Cortex of kidney (tissue), 1 donor: ENCODE measurements at places on chromosomes 2 and 18.

GRCh38 chr2:120783969-120784372, 48.3 kb downstream of the GLI2 start:
- DNase-seq, result no peak

DNA sequence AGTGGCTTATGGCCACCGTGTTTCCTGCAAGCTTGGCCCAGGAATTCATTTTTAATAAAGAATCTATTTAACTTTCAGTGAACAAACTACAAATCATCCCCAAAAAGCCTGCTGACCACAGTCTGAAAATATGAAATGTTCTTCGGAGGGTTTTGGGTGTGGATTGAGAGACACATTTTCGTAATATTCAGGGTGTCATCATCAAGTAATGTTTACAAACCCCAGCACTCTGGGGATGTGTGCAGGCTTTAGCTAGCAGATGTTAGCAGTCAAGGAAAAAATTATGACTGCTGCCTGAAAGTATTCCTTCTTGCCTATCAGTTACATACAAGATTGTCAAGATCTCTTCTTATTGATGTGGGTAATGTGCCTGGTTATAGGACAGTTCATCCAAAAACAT, 143.9 kb upstream of the FN1 start:
- no peak for DNase-seq

GRCh38 chr2:62831729-62832128, 126.2 kb downstream of the EHBP1 start:
- no peak for DNase-seq

GRCh38 chr2:210616074-210616473, 59.7 kb downstream of the CPS1 start:
- no peak for DNase-seq

DNA sequence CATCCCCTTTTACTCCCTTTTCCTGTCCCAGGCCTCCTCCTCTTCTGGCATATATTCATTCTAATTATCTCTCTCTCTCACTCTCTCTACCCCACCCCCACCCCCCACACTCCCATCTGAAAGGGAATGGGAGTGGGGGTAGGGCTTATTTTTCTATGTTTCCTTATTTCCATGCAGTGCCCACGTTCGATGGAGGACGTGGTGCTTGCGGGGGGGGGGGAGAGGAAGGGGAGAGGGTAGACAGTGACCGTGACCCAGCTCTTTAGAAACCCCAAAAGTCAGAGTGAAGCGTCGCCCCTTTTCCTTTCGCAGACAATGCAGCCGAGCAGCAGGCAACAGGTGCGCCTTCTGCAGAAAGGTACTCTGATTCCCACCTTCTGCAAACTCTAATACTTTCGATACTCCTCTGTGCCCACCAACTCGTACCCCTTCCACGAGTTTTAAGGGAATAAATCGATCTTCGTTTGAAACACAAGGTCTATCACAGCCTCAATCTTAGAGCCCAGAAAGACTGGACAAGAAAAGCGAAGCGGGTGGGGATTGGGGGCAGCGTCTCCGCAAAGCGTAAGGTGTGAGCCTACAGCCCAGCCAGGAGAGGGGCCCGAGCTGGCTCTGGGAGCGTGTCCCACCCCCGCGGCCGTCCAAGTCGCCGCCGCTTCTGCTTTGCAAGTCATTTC, 891 bp upstream of the NR4A2 start:
- no peak for DNase-seq

GRCh38 chr2:237405605-237406004, 8.4 kb downstream of the COL6A3 start:
- DNase-seq, result no peak

DNA sequence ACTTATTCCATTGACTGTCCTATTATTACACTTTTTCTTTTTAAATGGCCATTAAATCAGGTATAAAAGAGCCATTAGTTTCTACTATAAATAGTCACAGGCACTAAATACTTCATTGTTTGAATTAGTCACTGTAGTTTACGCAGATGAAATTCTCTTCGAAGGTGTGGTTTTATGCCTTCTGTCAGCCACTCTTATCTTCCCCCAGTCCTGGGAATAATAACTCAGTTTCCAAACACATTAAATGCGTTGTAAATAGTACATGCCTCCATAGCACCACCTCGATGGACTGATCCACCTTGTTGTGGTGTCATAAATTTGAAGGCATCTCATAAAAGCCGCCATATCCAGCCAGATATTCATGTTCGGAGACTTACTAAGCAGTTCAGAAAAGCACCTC, 72.1 kb upstream of the PARD3B start:
- DNase-seq, result no peak

- no peak for DNase-seq
Measured at GRCh38 chr2:233375490-233376314, 21.4 kb downstream of the DGKD start.

- no peak for DNase-seq
Measured at GRCh38 chr2:228126401-228126800, 55.1 kb downstream of the SPHKAP start.

DNA sequence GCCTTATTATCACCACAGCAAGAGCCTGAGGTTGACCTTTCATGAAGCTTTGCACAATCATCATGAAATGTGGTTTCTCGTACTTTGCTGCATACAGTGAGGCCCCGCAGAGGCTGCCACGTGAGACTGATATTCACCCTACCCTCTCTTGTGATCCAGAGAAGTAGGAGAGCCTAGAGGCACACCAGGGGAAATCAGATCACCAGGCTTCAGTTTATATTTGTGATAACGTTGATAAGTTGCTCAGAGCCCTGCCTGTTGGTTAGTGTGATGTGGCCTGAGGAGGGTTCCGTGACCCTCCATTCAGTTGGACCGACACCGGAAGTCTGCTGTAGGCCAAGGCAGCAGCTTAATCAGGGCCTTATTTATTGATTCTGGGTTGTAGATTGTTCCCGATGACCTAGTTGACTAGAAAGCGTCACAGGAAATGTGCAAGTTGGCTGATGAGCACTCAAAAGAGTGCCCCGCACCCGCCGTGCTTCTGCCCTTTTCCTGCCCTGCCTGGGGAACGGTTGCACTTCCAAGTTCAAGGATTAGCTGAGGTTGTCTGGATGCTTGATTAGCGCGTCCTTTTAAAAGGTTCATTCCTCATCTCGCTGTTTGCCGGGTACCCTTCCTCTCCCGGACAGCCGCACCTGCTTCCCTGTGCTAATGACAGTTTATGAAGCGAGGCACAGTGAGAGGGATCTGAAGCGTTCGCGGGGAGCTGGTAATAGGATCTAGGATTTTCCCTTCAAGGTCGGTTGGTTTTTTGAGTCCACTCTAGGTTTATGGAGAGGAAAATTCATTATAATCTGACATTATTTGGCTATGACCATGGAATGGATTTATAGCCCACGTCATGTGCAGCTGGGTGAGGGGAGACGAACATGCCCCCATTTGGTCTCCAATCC, 146.4 kb downstream of the SH3RF3 start:
- DNase-seq, result no peak

- DNase-seq, result no peak
Measured at GRCh38 chr2:56148825-56149224, 35.0 kb upstream of the CCDC85A start.

GRCh38 chr2:219174801-219175200, 1.9 kb downstream of the CNPPD1 start:
- DNase-seq, result no peak

- no peak for DNase-seq
Measured at GRCh38 chr2:25514043-25514637, 159.2 kb downstream of the DTNB start.

DNA sequence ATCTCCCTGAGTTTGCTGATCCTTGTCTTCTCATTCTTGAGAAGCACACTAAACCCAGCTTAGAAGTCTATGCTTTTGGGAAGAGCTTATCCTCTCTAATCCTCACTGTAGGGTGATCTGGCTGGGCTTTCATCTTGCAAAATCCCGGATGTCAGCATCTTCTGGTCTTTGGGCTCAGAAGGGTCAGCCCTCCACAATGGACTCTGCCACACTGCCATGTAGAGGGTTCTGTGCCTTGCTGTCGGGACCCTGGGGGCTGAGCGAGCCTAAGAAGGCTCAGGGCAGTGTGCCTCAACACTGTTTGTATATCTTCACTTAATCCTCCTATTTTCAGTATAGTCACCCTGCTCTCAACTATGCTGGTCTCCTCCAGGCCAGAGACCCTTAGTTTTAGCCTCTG, 102.3 kb downstream of the TGIF1 start:
- no peak for DNase-seq

GRCh38 chr2:96264656-96265348, 995 bp downstream of the TMEM127 start:
- no peak for DNase-seq

- DNase-seq, result no peak
Measured at GRCh38 chr2:84309281-84309680, 149.8 kb downstream of the SUCLG1 start.

GRCh38 chr2:235170536-235171521, 219.0 kb downstream of the SH3BP4 start:
- no peak for DNase-seq

DNA sequence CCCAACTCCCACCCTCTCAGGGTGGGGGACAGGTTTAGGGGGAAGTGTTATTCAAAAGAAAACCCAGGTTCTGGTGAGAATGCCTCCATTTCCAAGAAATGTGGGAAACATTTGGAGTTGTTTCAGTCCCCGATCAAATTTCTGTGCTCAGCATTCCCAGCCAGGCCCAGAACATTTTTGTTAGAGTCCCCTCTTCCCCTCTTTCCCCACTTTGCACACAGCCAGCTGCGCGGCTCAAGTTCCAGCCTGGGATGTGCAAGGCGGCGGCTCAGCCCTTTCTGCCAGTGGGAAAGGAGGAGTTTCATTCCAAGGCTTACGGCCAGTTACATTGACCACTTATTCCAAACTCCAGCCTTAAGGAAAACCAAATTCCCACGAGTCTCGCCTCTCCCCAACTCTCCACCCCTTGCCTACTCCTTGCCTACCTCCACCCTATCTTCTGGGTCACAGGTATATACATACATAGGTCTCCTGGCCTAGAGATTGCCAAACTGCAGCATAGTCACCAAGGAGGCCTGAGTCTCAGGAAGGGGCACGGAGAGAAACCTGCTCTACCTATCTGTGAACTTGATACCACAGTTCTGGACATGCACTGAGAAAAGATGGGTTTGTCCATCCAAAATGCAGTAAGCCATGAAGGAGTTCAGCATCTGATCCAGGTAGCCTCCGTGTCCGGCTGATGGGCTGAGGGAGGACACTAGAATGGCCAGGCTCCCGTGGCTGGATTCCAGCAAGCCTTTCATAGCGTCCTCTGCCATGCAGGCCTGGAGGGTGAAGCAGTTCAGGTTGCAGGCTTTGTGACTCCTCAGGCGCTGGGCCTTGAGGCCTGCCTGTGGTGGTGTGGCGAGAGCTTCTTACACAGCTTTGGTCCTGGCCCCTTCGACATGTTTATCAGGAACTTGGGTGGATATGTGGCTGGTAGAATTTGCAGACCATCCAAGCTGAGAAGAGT, 154.5 kb downstream of the ZFP36L2 start:
- no peak for DNase-seq

- no peak for DNase-seq
Measured at GRCh38 chr2:192307530-192307929, 112.8 kb upstream of the TMEFF2 start.

DNA sequence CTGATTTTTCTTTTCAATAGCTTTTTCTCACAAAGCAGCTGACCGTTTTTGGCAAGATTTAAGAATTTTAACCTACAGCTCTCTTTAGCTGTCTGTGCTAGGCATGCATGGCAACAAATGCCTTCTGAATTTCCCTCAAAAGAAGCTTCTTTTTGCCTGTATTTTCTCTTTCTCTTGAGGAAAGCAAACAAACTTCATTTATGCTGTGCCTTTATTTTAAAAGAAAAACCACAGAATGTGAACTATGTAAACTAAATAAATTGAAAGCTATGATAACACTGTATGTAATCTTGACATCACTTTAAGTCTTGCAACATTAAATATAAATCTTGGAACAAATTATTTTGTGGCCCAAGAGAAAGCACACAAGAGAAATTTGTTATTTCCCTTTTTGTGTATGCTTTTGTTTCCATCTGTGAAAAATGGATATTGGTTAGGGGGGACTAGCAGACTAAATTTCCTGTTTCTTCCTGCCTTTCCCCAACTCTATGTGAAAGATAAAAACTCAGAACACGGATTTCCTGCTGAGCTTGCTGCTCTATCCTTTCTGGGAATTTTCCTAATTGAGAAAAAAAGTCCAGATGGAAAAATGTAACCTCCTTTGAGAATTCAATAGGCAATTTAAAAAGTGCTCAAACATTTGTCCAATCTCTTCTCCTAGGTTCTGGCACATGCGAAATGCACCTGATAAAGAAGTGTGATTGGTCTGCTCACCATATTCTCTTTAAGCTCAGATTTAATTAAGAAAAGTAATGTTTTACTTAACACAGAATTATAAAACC, 20.9 kb upstream of the TFPI start:
- DNase-seq, result no peak
